ENCODE measurements at places on chromosomes 1 and 21. TPM values are rescaled to one million over a fixed set of nuclear protein-coding genes. Genes with fewer than 3 reads are reported as not detected.

- DNase-seq: no peak
Measured at GRCh38 chr1:16445052-16445451, 4.5 kb downstream of the NECAP2 start.

The KCNE1 gene
- not detected for polyA plus RNA-seq

DNA sequence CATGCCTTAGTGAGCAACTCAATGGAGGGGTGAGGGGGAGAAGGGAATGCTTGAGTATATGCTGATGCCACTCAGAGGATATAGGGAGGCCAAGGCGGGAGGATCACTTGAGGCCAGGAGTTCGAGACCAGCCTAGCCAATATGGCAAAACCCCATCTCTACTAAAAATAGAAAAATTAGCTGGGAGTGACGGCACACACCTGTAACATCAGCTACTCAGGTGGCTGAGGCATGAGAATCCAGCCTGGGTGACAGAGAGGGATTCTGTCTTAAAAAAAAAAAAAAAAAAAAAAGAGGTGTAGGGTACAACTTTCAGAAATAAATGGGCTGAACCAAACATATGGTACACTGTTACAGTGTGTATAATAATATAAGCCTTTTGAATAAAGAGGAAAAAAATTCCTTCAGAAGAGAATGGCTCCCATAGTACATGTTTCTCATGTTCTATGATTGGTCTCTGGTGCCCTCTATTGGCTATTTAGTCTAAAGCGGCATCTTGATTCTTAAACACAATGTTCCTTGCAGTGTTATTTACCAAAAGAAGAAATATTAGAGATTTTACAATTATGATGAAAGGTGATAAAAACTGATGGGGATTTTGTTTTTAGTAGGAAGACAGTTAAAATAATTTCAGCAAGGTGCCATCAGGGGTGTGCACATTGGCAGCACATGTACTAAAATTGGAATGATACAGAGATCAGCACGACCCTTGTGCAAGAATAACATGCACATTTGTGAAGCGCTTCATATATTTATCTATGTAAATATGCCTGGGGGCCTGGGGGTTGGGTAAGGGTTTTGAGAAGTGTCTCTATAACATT, 109.8 kb downstream of the PATJ start:
- DNase-seq: no peak

The LIN28A gene
- not detected for polyA plus RNA-seq

The KRTAP10-4 gene
- not detected for polyA plus RNA-seq

The GPR37L1 gene
- polyA plus RNA-seq: 0.08 TPM

DNA sequence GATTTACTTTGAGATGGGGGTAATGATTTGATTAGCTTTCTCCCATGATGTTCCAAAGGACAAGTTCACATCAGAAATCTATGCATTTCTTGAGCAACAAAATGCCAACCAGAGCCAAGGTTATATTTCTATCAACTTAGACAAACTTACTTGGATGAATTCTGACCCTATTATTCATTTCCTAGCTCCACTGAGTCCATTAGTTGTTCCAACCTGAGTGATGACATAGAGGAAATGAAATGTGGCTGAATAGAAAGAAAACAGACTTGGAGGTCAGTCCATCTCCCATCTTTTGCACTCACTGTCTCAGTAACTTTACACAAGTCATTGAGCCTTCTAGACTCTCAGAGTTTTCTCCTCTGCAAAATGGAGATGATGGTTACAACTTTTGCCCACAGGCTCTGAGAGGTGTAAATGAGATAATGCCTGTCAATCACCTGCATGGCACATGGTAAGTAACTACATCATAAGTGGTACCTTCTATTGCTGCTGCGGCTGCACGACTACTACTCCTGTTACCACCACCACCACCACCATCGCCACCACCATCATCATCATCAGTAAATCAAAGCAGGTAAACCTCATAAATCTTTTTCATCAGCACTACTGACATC, 98.2 kb downstream of the PTPN14 start:
- no peak for DNase-seq

The TEDDM1 gene
- not detected for polyA plus RNA-seq

The MROH9 gene
- not detected for polyA plus RNA-seq

The TCHH gene
- not detected for polyA plus RNA-seq

The CFHR5 gene
- not detected for polyA plus RNA-seq

DNA sequence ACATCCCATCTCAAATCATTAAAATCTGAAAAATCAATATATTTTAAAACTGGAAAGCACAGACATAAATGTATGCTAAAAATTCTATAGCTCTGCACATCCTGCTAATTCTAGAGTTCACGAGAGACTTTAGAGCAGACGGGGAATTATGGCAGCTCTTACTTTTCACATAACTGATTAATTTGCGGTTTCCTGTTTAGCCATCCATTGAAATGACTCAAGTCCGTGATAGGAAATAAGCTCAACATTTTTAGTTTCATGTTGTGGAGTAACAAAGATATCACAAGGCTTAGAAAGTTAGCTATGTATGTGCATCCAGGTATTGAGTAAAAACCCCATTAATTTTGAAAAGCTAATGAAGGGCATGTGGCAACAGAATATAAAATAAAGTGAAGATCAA, 123.2 kb downstream of the SMYD2 start:
- no peak for DNase-seq

- DNase-seq: no peak
Measured at GRCh38 chr1:11198851-11199594, 9.9 kb downstream of the ANGPTL7 start.

The CFHR2 gene
- not detected for polyA plus RNA-seq

The ATAD3A gene
- 16.0 TPM for polyA plus RNA-seq

DNA sequence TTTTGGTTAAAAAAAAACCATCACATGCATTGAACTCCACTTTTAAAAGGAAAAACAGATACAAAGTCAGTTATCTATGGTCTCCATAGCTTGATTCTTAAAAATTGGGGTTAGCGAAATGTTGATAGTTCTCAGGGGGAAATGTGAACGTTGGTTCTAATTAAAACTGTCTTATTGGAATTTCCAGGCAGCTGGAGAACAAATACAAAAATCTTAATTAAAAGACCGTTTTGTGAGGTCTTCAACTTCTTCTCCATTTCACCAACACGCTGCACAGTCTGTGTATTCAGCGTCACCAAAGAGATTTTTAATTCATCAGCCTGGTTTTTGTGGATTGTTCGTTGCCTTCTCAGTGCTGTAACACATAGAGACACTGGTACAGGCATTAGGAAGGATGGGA, 99.3 kb upstream of the COA6 start:
- no peak for DNase-seq

The CLDN19 gene
- polyA plus RNA-seq: not detected

GRCh38 chr1:172279939-172280636, 140.4 kb upstream of the C1orf105 start:
- DNase-seq: no peak

DNA sequence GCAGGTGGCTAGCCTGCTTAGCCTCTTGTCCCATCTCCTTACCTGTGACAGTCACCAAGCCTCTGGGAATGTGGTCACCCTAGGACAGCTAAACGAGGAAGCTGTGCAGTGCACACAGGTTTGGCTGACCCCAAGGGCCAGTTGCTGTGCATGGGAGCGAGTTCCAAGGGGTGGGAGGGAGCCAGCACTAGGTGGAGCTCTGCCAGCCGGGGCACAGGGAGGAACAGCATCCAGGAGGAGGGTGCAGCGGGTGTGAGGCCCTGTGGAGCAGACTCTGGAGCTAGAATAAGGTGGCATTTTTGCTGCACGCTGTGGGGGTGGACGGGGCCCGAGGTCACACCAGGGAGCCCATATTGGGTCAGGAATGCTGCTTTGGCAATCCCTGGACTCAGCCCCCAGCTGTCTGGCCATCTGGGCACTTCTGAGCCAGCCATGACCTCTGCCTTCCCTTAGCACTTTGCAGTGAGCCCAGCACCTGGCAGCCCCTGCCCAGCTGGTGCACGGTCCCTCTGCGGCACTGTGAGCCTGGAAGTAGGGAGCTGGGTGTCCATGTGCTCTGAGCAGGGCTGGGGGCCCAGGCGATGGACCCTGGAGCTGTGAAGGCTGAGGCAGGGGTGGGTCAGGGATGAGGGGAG, 8.7 kb downstream of the PDXK start:
- DNase-seq: no peak

The MAN1C1 gene
- 5.6 TPM for polyA plus RNA-seq

The ARHGEF10L gene
- polyA plus RNA-seq: not detected

DNA sequence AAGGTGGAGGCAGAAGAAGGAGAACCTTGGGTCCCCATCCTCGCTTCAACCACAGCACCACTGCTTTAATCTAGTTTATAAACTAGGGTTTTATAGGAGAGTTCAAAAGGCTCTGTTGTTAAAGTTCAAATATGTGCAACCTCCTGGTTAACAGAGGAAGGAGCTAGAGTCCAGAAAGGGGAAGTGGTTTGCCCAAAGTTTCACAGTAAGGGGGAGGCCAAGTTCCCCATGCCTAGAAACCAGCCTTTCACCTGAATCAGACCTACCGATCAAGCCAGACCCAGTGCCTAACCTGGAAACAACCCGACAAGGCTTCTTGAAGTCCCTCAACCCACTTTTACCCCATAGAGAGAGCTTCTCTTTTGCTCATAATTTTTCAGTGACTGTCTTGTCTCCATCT, 106.5 kb downstream of the PLPP3 start:
- DNase-seq: no peak

The PGBD5 gene
- polyA plus RNA-seq: not detected

DNA sequence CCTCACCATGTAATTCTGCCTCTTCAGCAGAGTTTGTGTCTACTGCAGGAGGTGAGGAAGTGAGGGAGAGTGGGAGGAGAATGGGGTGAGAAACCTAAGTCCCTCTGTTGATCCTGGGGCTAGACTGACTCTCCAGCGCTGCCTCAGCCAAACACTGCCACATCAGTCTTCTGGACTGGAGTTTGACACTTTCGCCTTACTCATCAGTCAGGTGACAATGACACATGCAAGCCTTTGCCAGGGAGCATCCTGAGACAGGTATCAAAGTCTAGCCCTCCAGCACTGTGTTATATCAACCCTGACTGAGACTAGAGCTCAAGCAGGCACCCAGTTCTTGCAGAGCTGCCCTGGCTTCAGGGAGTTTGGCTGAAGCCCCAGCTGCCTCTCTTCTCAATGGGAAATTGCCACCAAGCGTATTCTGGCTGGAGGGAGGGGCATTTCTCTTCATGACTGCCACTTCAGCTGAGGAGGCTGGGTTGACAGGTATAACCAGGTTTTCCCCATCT, 33.3 kb upstream of the SUCO start:
- no peak for DNase-seq

DNA sequence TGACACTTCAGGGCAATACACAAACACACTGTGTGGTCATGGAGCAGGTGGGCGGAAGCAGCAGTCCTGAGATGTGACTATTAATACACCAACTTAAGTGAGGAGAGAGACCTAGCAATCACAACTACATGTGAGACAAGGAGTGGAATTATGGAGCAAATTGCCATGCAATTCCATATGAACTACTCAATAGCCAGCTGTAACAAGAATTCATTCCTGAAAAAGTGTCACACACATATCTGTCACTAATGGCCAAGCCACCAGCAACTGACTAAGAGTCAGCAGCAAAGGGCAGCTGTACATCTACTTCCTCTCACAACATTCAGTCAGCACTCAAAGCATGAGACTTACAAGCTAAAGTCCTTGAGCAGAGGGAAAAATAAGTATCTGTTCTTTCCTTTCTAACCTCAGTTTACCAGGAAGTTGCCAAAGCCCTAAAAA, 46.2 kb downstream of the GPR3 start:
- DNase-seq: no peak

DNA sequence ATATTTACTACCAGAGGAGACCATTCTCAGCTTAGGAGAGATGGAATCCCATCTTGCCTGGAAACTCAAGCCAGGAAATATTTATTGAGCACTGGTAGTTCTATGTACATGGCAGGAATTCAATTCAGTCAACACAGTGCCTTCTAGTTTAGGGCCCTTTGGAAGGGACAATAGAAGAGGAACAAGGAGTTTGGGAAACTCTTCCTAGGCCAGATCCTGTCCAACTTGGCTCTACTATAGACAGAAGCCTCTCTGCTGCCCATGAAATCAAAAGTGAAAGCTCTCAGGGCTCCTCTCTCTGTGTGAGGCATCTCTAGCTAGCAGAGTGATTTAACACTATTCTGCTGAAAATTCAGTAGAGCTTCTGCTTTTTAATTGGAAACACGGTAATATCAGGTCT, 244.6 kb upstream of the MAP1LC3C start:
- no peak for DNase-seq

- no peak for DNase-seq
Measured at GRCh38 chr1:170001266-170001665, 73.2 kb downstream of the KIFAP3 start.

The WDTC1 gene
- polyA plus RNA-seq: 8.6 TPM

The SIK1 gene
- polyA plus RNA-seq: 0.62 TPM

DNA sequence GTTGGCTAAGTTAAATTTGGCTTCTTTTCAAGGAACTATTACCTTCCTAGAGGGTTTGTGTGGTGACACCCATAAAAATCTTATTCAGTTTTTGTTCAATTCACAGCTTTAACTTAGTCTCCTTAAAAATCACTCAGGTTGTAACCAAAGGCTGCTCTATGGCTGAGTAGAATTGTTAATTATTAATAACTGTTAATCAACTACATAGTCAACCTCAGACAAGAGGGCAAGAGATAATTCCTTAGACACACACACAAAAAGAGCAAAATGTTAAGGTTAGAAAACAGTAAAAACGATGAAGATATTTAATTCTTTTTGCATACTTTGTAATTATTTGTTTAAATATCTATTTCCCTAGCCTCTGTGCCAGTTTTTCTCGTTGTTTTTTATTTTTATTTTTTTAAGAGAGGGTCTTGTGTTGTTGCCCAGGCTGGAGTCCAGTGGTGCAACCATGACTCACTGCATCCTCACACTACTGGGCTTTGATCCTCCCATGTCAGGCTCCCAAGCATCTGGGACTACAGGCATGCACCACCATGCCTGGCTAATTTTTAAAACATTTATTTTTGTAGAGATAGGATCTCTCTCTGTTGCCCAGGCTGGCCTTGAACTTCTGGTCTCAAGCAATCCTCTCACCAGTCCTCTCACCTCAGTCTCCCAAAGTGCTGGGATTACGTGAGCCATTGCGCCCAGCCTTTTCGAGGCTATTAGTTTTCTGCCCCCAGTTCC, 215.2 kb downstream of the DISC1 start:
- no peak for DNase-seq

- DNase-seq: no peak
Measured at GRCh38 chr1:205458777-205459566, 3.1 kb upstream of the BLACAT1 start.

- no peak for DNase-seq
Measured at GRCh38 chr21:42834726-42835191, 44.6 kb downstream of the WDR4 start.

- no peak for DNase-seq
Measured at GRCh38 chr1:182146286-182146685, 84.8 kb upstream of the ZNF648 start.

- DNase-seq: peak; percentile 17
Measured at GRCh38 chr1:200154069-200154767, 126.7 kb downstream of the NR5A2 start.

- no peak for DNase-seq
Measured at GRCh38 chr1:160075836-160076235, 5.5 kb upstream of the KCNJ9 start.

GRCh38 chr1:54857746-54858561, 29.0 kb downstream of the DHCR24 start:
- DNase-seq: no peak

DNA sequence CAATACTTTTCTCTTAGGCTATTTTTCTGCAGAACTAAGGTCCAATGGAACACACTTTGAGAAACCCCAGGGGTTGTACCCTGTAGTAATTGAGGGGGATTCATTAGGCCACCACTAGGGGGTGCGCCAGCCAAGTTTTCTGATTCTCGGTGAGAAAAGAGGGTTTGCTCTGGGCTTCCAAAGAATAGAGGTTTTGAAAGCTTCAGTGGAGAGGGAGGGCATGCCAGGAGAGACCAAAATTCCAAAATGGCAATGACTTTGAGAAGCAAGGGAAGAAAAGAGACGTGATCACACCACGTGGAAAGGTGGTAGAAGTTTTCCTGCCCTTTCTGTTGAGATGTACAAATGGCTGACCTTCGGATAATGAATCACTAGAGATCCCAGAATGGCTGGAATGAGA, 323.3 kb downstream of the RPS6KC1 start:
- peak; percentile 9 for DNase-seq

Data from CD8-positive, alpha-beta memory T cell (primary cell).